Activated CD4-positive, alpha-beta memory T cell treated with anti-CD3 and anti-CD28 coated beads for 36 hours (primary cell): ENCODE measurements at places on chromosomes 2 and 18. TPM values are rescaled to one million over a fixed set of nuclear protein-coding genes. Genes with fewer than 3 reads are reported as not detected.

DNA sequence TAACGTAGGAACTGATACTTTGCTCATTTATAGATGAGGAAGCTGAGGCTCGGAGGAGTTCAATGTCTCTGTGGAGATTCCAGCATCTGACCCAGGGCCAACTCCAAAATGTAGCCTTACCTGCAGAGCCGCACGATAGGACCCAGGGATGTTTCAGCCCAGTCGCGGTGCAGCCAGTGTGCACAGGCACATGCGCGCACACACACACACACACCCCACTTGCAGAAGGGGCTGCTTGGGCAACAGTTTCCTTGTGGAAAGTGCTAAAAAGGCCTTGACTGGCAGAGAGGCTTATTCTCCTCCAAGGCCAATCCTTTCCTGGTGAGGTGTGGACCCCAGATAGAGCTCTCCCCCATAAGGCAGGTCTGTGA lies 101.7 kb downstream of the ZFP36L2 start:
- H3K4me1 ChIP-seq, result peaks cover 24% of the 10 kb centered on the region
- no peaks in the 10 kb centered on the region for H3K27me3 ChIP-seq
- H3K4me3 ChIP-seq, result no peak overlapping the region

DNA sequence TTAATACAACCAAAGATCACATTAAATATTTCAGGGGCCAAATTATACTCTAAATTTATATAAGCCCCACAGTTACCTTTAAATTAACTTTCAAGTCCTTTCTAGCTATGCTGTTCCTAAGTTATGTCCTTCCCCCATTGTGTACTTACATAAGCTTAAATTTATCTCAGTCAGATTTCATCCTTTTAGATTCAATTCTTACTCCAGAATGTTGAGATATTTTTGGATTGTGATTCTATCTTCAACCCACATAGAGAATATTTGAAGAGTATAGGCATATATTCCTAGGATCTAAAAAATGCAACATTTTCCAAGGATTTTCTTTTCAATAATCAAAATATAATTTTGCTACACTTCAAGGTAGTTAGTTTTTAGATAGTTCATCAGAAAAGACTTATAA lies 242.8 kb downstream of the KCNE4 start:
- H3K27ac ChIP-seq, result no peak overlapping the region
- H3K36me3 ChIP-seq, result no peaks in the 10 kb centered on the region
- H3K4me3 ChIP-seq, result no peak overlapping the region
- H3K4me1 ChIP-seq, result no peaks in the 10 kb centered on the region
- no peak for DNase-seq

DNA sequence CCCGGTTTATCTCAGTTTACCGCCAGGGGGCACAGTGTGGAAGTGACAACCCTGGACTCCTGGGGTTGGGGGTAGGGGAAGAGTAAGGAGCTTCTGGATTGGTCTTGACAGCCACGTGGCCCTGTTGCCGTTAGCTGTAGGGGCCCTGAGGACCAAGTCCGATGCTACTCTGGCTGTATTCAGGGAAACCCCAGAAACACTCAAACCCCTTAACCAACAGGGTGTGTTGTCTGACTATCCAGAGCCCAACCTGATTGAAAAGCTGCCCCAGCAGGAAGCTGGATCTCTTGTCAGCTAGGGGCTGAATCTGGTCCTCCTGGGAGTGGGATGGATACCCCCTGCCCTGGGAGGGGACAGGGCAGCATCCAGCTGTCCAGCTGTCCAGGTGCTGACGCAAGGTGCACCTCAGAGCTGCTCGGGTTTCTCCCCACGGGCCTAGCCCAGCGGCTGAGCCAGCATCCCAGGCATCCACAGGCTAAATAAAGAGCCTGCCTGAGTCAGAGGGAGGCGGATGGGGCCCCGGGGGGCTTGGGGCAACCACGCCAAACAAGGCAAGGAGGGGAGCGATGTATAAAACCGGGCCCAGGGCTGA lies 3.1 kb upstream of the GMPPA start:
- no peak overlapping the region for H3K27ac ChIP-seq
- no peaks in the 10 kb centered on the region for H3K36me3 ChIP-seq
- peak; percentile 71 for DNase-seq
- no peak overlapping the region for H3K4me3 ChIP-seq
- peaks cover 35% of the 10 kb centered on the region for H3K4me1 ChIP-seq
- peaks cover 50% of the 10 kb centered on the region for H3K27me3 ChIP-seq

DNA sequence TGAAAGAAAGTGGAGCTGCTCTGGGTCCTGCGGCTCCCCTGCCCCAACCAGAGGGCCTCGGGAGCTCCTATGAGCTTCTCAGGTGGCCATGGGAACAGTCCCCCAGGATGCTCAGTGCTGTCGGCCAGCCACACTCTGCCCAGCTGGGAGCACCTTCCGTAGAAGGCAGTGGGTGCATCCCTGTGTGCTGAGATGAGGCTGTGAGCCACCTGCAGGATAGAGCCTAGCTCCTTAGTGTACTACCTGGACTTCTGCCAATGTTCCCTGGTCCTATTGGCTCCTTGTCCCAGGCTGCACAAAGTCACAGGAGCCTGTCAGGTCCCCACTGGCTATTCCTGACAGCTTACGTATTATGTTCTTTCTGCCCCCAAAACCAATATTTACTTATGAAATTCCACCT lies 16.1 kb downstream of the PRELID3A start:
- peaks cover 7% of the 10 kb centered on the region for H3K4me1 ChIP-seq
- DNase-seq, result no peak
- H3K36me3 ChIP-seq, result no peaks in the 10 kb centered on the region
- H3K27ac ChIP-seq, result no peak overlapping the region
- H3K27me3 ChIP-seq, result peaks cover 4% of the 10 kb centered on the region

GRCh38 chr2:70010576-70011111 lies 49.2 kb upstream of the ASPRV1 start:
- no peaks in the 10 kb centered on the region for H3K27me3 ChIP-seq
- no peak overlapping the region for H3K27ac ChIP-seq
- no peak overlapping the region for H3K4me3 ChIP-seq
- DNase-seq, result no peak
- H3K4me1 ChIP-seq, result peaks cover 11% of the 10 kb centered on the region

- H3K27me3 ChIP-seq, result no peaks in the 10 kb centered on the region
- H3K27ac ChIP-seq, result no peak overlapping the region
- H3K4me3 ChIP-seq, result no peak overlapping the region
- no peak for DNase-seq
- H3K4me1 ChIP-seq, result no peaks in the 10 kb centered on the region
These were observed 112.0 kb downstream of the ATAD2B start for GRCh38 chr2:23814963-23815362.

DNA sequence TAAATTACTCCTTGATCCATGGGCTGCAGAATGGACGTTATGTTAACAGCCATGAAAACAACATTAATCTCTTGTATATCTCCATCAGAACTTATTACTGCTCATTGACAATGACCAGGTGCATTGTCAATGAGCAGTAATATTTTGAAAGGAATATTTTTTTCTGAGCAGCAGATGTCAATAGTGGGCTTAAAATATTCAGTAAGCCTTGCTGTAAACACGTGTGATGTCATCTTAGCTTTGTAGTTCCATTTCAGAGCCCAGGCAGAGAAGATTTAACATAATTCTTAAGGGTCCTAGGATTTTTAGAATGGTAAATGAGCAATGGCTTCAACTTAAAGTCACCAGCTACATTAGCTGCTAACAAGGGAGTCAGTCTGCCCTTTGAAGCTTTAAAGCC lies 26.6 kb downstream of the CFAP210 start:
- no peak overlapping the region for H3K4me3 ChIP-seq
- no peaks in the 10 kb centered on the region for H3K36me3 ChIP-seq
- no peaks in the 10 kb centered on the region for H3K4me1 ChIP-seq
- no peak overlapping the region for H3K27ac ChIP-seq
- peaks cover under 1% of the 10 kb centered on the region for H3K27me3 ChIP-seq

DNA sequence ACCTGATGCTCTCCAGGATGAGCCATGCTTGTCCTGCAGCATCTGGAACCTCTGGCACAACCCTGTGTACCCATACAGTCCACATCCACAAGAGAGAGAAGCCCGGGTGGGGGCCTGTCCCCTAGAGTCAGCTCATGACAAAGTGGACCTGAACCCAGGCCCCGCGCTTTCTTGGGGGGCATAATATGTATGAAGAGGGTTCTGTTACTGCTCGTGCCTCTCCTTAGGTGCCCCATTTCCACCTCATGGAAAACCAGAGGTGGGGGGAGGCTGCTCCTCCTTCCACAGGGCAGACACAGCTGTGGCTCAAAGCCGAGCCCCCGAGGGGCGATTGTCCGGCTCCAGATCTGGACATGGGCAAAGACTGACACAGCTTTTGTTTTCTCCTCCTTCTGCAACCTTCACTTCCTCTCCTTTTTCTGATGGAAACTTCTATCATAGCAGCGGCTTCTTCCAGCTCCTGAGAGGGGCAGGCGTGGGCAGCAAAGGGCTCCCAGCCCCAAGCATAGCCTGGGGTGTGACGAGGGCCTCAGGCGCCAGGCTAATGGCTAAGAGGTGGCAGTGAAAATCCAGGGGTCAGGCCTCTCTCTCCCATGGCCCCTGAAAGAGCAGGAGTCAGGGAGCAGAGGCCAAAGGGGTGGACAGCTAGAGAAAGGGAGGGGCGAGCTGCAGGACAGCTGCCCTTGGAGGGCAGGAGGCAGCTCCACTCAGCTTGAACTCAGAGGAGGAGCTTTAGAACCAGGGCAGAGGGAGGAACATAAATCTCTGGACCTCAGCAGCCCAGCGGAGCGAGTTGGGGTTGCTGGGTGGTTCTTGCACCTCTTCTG lies 155.5 kb downstream of the ZFP36L2 start:
- H3K27me3 ChIP-seq, result no peaks in the 10 kb centered on the region
- no peaks in the 10 kb centered on the region for H3K36me3 ChIP-seq
- H3K4me1 ChIP-seq, result no peaks in the 10 kb centered on the region
- no peak overlapping the region for H3K27ac ChIP-seq
- no peak for DNase-seq
- no peak overlapping the region for H3K4me3 ChIP-seq

DNA sequence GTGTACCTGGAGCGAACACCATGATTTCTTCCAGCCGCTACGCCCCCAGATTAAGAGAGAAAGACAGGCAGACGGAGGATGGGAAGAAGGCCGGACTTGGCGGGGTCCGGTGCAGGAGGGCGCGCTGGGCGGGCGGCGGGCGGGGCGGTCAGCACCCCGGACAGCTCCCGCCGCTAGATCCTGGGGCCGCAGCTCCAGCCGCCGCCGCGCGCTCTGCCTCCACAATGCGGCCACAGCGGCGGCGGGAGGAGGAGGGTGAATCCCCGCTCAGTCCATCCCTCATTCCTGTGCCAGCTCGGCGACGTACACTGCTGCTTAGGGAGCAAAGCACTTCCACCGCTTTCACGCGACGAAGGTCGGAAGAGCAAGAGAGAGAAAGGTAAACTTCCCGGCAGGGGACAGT lies at the start of gene AKAIN1:
Gene AKAIN1, minus strand, starts transcription at position 226 of the 403 bp plus-strand sequence. Its CDS starts 204 bp downstream, at position 22.
- peak; percentile 26 for DNase-seq
- H3K27ac ChIP-seq, result no peak within 1 kb of the TSS
- H3K27me3 ChIP-seq, result peaks cover 60% of the 10 kb centered on the region
- H3K36me3 ChIP-seq, result no peaks in the 10 kb centered on the region

DNA sequence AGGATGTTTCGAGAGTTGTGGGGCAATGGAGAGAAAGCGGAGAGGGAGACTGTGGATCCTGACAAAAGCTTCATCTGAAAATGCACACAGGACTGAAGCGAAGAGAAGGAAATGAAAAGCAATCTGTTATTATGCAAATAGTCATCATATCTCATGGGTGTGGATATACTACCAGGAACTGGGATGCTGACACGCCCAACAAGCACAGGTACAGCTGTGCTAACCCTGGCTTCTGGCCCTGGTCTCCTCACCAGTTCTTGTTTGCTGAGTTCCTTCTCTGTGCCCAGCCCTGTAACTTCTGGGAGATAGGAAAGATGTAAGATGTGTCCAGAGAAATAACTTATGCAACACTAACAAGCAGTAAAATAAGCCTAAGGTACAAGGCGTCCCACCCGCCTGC lies 358.8 kb downstream of the CMPK2 start:
- H3K36me3 ChIP-seq, result no peaks in the 10 kb centered on the region
- no peaks in the 10 kb centered on the region for H3K27me3 ChIP-seq
- DNase-seq, result no peak
- H3K4me1 ChIP-seq, result no peaks in the 10 kb centered on the region

GRCh38 chr2:1907291-1907690 lies 163.0 kb upstream of the PXDN start:
- H3K36me3 ChIP-seq, result no peaks in the 10 kb centered on the region
- H3K4me1 ChIP-seq, result no peaks in the 10 kb centered on the region
- DNase-seq, result no peak
- H3K27me3 ChIP-seq, result no peaks in the 10 kb centered on the region
- no peak overlapping the region for H3K27ac ChIP-seq

DNA sequence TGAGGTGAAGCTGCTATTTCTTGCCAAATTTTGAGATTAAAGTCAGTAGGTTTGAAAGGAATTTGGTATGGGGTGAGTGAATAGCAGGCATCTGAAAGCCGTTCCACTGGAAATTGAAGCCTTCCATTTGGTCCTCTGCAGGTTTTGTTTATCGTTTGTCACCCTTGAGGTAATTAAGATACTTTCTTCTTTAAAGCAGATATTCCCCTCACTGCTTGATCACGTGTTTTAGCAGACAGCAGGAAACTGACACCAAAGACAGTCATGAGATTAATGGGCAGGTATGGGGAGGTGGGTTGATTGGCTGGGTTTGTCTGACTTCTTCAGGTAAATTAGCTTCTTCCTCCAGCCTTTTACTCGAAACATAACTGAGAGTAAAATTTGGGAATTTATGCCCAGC lies 10.7 kb downstream of the LPIN1 start:
- DNase-seq, result no peak
- no peak overlapping the region for H3K4me3 ChIP-seq
- peak overlapping the region; percentile 78 for H3K27ac ChIP-seq
- H3K4me1 ChIP-seq, result peaks cover 79% of the 10 kb centered on the region
- no peaks in the 10 kb centered on the region for H3K27me3 ChIP-seq

DNA sequence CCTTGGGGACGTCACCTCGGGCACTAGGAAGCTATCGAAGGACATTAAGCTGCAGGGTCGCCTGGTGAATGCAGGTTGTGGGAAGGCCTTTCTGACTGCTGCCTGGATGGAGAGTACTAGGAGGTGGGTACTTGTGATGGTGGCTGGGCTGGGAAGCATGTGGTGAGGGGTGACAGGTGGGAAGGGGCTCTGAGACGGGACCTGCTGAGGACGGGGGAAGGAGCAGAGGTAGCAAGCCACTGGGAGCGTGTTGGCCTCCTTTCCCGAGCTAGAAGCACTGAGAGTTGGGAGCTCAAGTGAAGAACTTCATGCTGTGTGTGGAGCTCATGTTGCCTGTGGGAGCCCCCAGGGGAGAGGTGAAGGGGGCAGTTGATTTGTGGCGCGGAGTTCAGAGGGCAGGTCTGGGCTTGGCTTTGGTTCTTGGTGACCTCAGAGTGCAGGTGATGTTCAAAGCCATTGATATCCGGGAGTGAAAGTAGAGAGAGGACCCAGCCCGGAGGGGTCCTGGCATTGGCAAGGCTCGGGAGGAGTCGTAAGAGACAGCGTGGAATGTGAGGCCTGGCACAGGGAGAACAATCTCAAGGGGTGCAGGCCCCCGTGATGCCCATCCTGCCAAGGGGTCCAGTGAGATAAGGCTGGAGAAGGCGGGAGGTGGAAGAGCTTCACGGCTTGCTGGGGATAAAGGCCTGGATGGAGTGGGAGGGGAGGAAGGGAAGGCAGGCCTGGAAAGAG lies 13.2 kb downstream of the MROH2A start:
- H3K4me3 ChIP-seq, result no peak overlapping the region
- H3K27me3 ChIP-seq, result peaks cover 2% of the 10 kb centered on the region
- H3K27ac ChIP-seq, result no peak overlapping the region
- H3K4me1 ChIP-seq, result no peaks in the 10 kb centered on the region

Gene CRYBA2
- total RNA-seq, result not detected

Gene TMEM185B
- total RNA-seq, result 19.4 TPM

Gene PHOSPHO2
- total RNA-seq, result 2.6 TPM

Gene LIPG
- 0.50 TPM for total RNA-seq

Gene UGT1A10
- total RNA-seq, result not detected

Gene MAP3K19
- total RNA-seq, result not detected

Gene USP34
- total RNA-seq, result 69.4 TPM

Gene NOTO
- not detected for total RNA-seq

Gene ALK
- not detected for total RNA-seq
